ENCODE measurements at places on chromosomes 2 and 18.

DNA sequence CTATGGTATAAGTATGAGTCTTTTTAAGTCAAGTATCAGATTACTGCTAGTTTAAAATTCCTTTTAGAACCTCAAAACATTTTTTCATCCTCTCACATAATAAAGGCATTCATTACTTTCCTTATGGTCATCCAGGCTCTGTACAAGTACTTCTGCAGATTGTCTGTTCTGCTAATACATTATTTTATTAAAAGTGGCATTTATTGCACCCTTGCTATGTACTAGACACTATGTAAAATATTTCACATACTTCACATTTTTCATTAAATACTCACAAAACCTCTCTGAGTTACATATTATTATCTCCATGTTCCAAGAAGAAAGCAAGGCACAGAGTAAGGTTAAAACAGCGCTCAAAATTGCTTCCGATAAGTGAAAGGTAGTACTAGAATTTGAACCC, 84.1 kb downstream of the RAPH1 start:
- DNase-seq: no peak

DNA sequence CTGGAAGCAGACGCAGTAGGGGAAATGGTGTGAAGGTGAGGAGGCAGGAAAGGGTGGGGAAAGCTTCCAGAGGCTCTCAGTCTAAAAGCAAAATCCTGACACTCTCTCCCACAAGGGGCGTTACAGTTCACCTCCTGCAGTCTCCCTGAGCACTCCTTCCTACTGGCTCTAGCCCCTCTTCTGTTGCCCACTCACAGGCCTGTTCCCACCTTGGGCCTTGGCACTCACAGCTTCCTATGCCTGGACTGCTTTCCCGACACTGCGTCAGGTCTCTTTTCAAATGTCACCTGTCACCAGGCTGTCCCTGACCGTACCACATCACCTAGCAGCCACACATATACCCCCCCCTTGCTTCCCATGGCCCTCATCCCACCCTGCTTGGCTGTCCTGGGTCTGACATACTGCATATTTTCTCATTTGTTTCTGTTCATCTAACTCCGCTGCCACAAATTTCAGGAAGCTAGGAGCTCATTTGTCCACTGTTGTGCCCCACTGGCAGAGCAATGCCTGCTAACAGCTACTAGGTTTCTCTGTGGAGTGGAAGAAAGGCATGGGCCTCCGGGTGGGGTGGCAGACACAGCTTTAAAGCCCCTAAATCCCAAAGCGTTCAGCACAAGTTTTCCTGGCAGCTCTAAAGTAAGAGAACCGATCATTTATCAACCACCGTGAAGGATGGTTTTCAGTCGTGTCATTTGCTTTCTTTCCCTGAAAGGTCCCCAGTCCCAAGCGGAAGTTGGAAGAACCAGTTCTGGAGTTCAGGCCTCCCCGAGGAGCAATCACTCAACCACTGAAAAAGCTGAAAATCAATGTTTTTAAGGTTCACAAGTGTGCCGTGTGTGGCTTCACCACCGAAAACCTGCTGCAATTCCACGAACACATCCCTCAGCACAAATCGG, 118.8 kb downstream of the ZNF532 start:
- no peak for DNase-seq

- DNase-seq: no peak
These were observed 375.8 kb upstream of the NXPH2 start for GRCh38 chr2:139155991-139156390.

DNA sequence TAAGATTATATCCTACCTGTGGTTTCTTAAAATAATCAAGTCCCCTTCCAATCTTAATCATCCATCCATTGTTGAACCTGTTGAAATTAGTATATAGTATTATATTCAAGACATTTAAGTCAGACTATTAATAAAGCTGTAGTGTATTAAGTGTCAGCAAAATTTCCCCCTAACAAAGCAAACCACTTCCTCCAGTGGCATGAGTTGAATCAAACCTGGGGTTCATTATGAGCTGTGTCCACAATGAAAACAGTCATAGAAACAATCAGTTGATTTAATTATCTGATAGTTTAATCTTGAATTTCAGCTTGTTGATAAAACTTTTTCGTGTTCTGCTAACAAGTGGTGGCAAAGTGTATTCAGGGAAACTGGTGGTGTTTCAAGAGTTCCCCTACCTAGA, 11.3 kb downstream of the MITD1 start:
- DNase-seq: no peak

GRCh38 chr2:167988296-167988695, 259.1 kb downstream of the STK39 start:
- no peak for DNase-seq

DNA sequence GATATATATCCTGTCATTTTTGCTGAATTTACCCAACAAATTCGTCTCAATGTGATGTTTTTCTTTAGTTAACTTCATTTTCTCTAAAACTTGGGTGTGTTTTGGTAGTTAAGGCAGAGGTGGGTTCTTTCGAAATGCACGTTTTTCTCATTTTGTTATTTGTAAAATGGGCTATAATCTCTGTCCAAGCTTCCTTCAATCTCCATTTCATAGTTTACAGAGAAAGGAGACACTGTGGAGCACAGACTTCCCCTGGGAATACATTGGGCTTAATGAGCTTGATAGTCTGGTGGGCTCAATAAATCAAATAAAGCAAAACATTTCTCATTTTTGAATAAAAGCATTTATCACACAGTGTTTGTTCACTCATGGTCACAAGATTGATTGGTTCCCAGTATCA, 145.1 kb downstream of the AGPS start:
- no peak for DNase-seq

- DNase-seq: no peak
These were observed 52.1 kb upstream of the FOSL2 start for GRCh38 chr2:28340312-28341202.

GRCh38 chr2:230244211-230244610, 18.7 kb downstream of the SP140 start:
- DNase-seq: no peak

DNA sequence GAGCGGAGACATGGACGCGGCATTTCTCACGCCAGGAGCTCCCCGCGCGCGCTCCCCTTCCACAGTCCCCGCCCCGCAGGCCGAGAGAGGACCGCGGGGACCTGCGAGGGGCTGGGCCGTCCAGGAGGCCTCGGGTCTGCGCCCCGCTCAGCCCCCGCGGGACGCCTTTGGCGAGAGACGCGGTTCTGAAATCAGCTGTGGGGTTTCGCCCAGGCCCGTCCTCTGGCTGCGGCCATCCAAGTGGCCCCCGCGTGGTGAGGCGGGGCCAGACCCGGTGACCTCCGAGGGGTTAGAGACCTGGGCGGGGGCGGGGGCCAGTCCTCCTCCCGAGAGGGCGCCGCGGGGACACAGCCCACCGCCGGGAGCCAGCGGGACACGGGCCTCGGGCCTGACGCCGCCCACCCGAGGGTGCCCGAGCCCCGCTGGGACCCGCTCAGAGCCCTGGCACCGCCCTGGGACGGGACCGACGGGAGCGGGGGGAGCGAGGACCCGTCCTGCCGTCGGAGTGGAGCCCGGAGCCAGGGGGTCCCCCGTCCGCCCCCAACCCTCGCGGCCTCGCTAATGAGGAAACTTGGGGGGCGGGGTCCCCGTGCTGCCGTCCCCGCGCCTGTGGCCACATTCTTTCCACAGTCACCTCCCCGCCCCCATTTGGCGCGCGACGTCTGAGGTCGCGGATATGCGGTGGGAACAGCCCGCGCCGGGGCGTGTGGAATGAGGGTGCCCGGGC, 6.1 kb upstream of the SALL3 start:
- DNase-seq: no peak

GRCh38 chr2:70536517-70537055, 17.0 kb downstream of the TGFA start:
- DNase-seq: no peak

DNA sequence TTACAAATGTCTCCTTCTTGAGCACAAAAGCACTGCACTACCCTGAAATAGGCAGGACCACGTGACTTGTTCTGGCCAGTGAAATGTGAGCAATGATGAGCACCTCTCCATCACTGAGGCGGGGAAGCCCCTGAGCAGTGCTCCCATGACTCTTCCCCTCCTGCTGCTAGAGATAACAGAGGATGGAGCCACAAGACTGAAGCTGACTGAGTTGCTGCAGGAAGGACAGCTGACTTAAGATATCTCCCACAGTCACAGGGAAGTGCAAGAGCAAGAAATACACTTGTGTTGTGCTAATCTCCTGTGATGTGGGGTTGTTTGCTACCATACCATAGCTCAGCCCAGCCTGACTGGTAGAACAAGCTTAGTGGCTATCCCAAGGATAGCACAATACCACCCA, 38.7 kb downstream of the STK39 start:
- DNase-seq: no peak

GRCh38 chr2:169963786-169964185, 136.5 kb downstream of the UBR3 start:
- no peak for DNase-seq

GRCh38 chr2:200376513-200377354, 70.2 kb downstream of the SPATS2L start:
- no peak for DNase-seq

- DNase-seq: peak; percentile 31
These were observed 475 bp downstream of the B3GNT2 start for GRCh38 chr2:62196278-62196901.

GRCh38 chr2:134276381-134277172, 22.7 kb downstream of the MGAT5 start:
- DNase-seq: no peak

- DNase-seq: peak; percentile 24
These were observed 72.7 kb upstream of the FAM136A start for GRCh38 chr2:70374616-70375015.

- no peak for DNase-seq
These were observed 97.3 kb downstream of the ARL6IP6 start for GRCh38 chr2:152815634-152816257.

- DNase-seq: peak; percentile 45
These were observed 776.1 kb upstream of the RAB6C start for GRCh38 chr2:129203331-129203730.

DNA sequence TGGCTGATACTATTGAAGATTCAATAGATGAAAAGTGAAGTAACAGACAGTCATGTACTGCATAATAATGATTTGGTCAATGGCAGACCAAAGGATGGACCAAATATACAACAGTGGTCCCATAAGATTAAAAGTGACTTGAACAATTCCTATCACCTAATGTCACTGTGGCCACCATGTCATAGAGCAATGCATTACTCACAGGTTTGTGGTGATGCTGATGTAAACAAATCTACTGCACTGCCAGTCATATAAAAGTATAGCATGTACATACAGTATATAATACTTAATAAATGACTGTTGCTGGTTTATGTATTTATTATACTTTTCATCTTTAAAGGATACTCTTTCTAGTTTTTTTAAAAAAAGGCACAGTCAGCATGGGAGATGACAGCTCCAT, 99.9 kb downstream of the USP34 start:
- no peak for DNase-seq

- peak; percentile 63 for DNase-seq
These were observed 352.0 kb downstream of the TNS1 start for GRCh38 chr2:217650716-217651360.

- no peak for DNase-seq
These were observed 530.8 kb downstream of the ADCYAP1 start for GRCh38 chr18:1435487-1435886.

- no peak for DNase-seq
These were observed 132.0 kb upstream of the RGPD4 start for GRCh38 chr2:107694667-107695066.

DNA sequence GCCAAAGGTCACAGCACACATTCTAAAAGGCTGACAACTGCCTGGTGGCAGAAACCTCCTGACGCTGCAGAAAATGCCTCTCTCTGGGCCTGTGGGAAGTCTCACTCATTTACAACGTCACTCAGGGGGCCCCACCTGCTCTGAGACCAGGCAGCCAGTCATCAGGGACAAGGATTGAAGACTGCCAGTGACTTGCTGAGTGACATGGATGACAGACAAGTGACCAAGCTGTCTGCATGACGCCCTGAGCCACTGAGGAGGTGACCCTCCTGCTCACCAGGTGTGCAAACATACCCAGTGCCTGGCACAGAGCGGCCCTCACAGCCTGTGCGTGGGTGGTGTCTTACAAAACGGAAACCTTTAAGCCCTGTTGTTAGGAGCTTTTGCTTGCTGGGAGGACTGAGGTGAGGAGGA, 392.4 kb downstream of the TNS1 start:
- no peak for DNase-seq

DNA sequence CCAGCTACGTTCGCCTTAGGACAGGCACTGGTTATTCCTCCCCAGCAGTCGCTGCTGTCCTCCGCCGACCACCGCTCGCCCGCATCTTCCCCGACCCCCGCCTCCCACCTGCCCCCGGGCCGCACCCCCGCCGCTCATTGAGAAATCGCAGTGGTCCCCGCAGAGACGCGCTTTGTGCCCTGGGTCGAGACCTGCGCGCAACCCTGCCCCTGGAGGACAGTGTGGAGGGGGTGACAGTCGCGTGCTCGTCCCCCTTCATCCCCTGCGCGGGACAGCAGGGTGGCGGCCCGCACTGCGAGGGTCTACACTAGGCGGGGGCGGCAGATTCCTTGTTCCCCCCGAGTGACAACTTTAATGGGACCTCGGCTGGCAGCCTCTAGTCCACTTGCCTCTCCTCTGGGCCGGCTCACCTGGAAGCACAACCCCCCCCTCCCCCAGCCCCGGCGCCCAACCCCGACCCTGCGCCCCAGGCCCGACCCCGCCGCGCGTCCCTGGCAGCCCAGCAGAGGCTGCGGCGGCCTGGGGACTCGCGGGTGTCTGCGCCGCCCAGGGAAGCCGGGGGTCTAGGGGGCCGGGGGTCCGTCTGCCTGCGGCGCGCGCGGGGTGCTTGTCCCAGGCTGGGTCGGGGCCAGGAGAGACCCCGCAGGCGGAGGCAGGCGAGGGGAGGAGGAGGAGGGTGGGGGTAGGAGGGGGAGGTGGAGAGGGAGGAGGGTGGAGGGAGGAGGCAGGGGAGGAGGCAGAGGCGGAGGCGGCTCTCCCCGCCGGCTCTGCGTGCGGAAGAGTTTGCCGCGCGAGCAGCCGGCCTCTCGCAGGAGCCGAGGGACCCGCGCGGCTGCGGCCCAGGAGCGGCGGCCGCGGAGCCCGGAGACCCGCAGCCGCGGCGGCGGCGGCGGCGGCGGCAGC, at the start of gene NPAS2:
Gene NPAS2, plus strand, starts transcription at position 770 of the 903 bp plus-strand sequence. CDS start 84,616 bp downstream, outside the sequence.
- no peak for DNase-seq

DNA sequence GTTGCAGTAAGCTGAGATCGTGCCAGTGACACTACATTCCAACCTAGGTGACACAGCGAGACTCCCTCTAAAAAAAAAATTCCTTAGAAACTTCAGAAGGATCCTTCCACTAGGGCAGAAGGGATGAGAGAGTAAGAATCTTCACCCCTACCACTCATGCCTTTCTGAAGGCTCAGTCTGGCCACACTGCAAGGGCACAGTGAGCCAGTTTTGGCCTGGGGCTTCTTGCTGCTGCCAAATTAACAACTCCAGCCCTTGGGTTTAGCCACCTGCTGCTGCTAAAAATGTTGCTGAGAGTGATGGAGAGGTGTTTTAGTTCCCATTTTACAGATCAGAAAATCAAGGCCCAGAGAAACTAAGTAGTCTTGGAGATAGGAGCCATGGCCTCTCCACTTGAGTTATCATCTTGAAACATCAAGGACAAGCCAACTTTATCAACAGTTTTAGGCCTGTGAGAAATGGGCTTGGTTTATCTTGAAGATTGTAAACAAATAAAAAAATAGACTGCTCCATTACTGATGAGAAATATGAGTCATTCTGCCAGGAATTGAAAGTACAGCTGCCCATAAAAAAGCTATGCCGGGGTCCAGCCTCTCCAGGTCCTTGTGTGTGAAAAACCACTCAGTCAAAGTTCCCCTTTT, 31.9 kb upstream of the CASP8 start:
- DNase-seq: no peak

All from globus pallidus (tissue), 1 donor.